Cerebellum (tissue), 4 donors: ENCODE measurements at places on chromosomes 4 and X. TPM values are rescaled to one million over a fixed set of nuclear protein-coding genes. Genes with fewer than 3 reads are reported as not detected.

DNA sequence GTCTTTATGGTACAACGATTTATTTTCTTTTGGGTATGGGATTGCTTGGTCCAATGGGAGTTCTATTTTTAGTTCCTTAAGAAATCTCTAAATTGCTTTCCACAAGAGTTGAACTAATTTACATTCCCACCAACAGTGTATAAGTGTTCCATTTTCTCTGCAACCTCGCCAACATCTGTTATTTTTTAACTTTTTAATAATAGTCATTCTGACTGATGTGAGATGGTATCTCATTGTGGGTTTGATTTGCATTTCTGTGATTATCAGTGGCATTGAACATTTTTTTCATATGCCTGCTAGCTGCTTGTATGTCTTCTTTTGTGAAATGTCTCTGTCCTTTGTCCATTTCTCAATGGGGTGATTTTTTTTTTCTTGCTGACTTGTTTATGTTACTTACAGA lies 42.8 kb downstream of the UCHL1 start:
- DNase-seq, result no peak

DNA sequence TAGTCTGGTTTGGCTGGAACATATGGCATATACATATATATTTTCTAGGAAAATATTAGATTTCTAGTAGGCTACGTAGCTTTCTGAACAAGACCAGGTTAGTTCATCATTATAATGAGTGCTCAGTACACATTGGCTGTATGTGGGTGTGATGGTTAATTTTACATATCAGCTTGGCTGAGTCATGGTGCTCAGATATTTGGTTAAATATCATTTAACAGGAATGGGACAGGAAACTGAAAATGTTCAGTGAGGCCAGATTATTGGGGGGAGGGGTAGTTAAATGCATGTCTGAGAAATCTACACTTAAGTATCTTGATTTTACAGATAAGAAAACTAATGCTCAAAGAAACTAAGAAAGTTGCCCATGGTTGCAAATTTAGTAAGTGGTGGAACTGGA lies 160.1 kb downstream of the RBMX2 start:
- DNase-seq, result no peak

DNA sequence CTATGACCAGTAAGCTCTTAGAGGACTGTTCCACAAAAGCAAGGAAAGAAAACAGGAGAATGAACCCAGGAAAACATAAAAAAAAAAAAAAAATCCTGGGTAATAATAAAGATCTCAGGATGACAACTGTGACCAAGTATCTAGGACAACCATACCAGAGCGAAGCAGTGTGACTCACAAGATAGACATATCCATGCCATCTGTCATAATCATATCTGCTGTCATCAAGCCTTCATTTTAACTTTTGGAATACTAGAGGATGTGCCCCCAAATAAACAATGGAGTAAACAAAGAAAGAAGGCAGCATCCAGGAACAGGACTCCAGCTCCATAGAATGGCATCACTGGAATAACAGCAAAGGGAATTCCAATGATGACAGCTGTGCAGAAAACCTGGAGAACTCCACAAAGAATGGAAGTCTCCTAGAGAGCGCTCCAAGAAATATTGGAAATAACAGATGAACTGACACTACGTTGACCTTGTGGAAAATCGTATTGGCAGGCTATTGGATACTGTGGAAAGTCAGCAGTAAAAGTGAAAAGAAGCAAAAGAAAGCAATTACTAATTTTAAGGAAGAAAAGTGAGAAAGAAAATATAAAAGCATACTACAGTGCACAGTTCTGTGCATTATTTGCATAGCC lies 35.3 kb downstream of the HPGDS start:
- no peak for DNase-seq

DNA sequence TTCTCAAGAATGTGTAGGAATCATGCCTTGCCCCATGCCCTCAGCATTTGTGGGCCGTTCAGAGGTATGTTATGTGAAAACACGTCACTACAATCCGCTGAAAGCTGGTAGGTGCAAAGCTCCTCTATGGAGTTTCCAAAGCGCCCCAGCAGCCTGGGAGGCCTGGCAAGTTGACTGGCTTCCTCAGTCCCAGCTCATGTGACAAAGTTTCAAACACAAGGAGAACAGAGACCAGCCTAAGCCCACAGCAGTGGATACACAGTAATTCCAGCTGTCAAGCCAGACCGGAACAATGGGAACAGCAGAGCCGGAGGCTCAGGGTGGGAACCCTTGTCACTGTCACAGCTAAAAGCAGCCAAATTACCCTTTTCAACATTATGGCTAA lies 33.5 kb downstream of the NAT8L start:
- DNase-seq, result no peak

Gene SHROOM3
- 55.4 TPM for total RNA-seq

Gene RBM47
- 1.8 TPM for total RNA-seq

Gene CXCL5
- not detected for total RNA-seq

Gene RPGR
- 17.7 TPM for total RNA-seq
